CD4-positive, alpha-beta T cell treated with Interleukin-4 for 4 hours (primary cell): ENCODE measurements at places on chromosomes 11 and 22.
A peak's percentile ranks its signal among the peaks of the same experiment; 100 is the strongest.

GRCh38 chr11:70312401-70313357 is 42.2 kb downstream of the PPFIA1 start:
- no peak for DNase-seq

DNA sequence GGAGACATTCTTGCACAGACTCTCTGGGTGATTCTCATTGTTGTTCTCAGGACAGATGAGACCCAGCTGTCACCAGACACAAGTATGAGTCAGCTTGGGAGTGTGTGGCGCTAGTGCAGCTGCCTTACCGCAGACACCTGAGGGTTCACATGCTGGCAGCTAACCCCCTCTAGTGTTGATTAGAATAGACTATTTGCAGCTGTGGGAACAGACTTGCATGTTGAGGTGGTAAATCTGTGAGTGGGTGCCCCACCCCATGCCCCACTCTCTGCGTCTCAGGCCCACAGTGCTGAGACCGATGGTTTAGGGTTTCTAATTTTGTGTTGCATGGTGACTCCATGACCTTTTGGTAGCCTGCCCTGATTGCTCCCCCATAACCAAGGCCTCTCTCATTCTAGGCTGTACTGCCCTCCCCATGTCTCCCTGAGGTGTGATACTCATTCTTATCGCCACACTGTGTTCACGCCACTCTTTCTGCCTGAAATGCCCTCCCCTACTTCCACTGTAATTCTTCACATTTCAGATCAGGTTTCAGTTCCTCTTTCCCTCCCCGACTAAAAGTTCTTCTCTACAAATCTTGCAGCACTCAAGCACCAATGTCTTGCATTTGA is 73.7 kb upstream of the KIRREL3 start:
- no peak for DNase-seq

DNA sequence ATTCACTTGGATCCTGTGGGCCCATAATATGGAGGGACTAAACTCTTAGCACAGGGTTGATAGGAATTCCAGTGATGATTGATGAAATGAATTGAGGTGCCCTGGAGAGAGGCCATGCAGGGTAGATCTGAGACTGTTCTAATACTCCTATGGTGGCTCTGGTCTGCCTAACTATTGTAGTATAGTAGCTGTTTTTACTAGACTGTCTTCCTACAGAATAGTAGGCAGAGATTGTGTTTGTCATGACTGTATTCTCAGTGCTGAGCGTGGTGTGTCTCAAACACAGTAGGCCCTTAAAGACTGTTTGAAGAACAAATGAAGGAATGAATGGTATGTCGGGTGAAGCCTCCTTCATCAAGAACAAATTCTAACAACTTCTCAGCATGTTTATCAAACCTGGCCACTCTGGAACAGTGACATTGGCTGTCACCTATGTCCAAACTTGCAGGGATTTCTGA is 107.0 kb upstream of the SESN3 start:
- no peak for DNase-seq

GRCh38 chr11:8605971-8606563 is 12.0 kb upstream of the STK33 start:
- no peak for DNase-seq

DNA sequence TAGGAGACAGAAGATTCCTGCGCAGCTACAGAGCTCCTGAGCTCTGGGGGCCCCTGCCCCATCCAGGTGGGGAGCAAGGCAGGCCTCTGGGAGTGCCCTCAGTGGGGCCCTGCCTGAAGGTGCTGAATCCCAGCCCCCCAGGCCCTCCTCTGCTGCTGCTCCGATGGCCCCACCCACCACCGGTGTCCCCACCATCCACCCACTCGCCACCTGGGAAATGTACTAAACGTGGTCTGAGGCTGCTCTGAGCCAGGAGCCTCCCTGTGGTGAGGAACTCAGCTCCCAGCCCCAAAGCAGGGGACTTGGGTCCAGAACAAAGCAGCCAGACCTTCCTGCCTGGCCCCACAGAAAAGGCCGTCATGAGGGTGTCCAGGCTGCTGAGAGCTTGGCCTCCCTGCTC is 289.4 kb downstream of the CTTN start:
- no peak for DNase-seq

- DNase-seq, result no peak
These were observed 2.4 kb downstream of the PACS1 start for GRCh38 chr11:66072518-66072917.

DNA sequence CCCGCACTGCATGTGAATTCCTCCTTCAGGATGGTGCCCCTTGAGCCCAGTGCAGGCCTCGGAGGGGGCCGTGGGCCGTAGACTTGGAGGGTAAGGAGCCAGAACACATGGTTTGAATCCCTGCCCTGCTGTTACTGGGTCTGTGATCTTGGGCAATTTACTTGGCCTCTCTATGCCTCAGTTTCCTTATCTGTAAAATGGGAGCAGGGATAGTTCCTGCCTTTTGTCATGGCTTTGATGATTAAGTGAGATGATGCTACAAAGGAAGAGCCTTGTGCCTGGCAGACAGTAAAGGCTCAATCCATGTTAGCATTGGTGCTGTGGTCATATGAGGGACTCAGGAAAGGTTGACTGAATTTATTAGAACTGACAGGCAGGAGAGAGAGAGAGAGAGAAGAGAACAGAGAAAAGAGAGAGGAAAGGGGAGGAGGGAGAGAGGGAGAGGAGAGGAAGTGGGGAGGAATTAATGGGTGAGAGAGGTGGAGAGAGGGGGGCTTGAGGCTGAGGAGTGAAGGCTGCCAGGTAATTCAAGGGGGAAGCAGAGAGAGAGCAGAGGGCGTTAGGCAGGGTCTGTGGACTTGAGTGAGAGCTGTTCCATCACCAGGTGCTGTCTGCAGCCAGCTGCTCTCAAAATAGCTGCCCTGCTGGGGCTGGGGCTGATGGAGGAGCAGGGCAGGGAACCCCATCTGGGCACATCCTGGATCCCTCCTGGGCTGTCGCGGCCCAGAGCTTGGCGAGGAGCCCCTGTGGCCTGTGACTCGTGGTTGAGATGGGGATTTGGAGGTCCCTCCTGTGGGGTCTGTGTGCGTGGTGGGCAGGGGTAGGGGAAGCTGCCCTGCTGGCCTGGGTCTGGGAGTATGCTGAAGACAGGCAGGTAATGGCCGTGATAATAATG is 44.1 kb downstream of the MCM5 start:
- DNase-seq, result no peak

- no peak for DNase-seq
These were observed 102.4 kb downstream of the PTPRJ start for GRCh38 chr11:48082771-48083170.

- no peak for DNase-seq
These were observed 41.1 kb upstream of the TPBGL start for GRCh38 chr11:75199412-75199955.

DNA sequence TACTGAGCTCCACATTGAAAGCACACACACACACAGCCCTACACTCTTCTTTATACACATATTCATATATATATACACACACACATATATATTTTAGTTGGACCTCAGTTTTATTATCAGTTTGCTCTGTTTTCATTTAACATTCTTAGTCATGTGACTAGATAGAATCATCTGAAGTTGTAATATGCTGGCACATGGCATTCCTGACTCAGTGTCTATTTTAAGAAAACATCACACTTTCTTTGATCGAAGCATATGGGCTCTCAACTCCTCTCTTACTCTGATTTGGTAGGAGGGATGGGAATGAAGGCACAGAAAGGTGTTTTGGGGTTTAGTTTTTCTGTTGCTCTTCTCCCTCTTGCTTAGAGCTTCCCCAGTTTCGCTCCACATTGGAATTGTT is 24.8 kb downstream of the AMOTL1 start:
- DNase-seq, result no peak

- no peak for DNase-seq
These were observed 69.1 kb downstream of the CTTN start for GRCh38 chr11:70467201-70468085.

DNA sequence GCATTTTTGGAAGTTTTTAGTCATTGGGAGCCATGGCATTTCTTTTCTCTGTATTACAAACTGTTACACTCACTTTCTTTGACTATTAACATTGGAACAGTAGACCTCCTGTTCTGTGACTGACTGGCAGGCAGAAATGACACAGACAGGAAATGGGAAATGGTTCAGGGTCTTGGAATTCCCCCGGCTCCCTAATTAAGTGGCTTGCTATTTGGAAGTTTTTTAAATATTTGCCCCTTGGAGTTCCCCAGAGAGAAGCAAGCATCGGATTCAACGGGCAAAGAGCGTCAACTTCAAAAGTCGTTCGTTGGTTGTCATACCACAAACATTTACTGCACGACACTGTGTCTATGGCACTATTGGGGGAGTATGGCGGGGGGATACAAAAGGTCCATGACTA is 1.1 kb upstream of the BIRC2 start:
- no peak for DNase-seq

DNA sequence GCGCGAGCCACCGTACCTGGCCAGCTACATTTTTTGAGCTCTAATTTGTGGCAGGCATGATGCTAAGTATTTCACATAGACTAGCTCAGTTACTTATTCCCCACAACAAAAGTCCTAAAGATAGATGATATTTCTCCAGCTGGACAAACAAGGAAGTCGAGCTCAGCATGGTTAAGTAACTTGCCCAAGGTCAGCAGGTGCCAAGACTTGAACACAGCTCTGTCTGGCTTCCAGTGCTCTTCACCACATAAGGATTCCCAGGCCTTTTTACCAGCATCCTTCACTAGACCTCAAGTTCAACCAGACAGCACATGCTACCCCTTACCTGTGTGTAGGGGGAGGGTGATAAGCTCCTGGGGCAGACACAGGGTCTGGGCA is 177.3 kb upstream of the NCAM1 start:
- no peak for DNase-seq

- no peak for DNase-seq
These were observed 103.2 kb downstream of the C11orf65 start for GRCh38 chr11:108364159-108364558.

DNA sequence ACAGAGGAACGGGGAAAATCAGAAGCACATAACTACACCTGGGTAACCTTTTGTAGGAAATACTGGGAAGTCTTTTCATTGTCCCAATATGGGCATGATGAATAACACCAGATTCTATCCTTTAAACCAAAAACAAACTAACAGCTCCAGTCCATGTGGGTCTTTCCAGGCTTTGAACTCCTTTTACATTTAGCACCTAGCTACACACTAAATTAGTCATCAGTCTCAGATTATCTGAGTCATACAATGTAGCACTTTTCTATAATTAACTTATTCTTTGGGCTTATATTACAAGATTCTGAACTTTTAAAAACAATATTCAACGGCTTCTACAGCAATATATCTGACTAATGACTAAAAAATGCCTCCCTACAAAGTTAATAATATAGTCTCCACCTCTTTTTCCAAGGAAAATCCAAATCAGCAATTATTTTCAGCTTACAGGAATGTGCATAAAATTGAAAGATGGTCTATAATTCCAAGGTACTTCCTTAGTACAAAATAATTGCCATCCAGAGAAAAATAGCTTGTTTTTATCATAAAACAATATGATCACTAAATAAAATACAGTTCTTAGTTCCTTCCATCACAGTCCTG is 26.3 kb downstream of the STK33 start:
- no peak for DNase-seq

GRCh38 chr22:43412808-43413795 is 1.3 kb downstream of the MPPED1 start:
- no peak for DNase-seq

GRCh38 chr11:64097468-64098317 is 62.0 kb downstream of the FLRT1 start:
- no peak for DNase-seq

- DNase-seq, result no peak
These were observed 88.8 kb upstream of the CLDN5 start for GRCh38 chr22:19612866-19613572.

DNA sequence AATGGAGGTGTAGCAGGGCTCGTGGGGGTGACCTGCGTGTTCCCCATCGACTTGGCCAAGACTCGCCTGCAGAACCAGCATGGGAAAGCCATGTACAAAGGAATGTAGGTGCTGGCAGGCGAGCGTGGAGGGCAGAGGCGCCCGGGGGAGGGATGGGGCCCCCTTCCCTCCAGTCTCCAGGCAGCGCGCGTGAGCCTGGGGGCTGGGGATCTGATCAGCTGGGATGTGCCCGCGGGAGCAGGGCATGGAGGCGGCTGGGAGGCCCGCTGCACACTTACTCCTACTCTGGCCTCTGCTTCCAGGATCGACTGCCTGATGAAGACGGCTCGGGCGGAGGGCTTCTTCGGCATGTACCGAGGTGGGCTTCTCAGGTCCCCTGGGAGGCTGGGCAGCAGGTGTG is 17.8 kb downstream of the SLC25A18 start:
- DNase-seq, result no peak

GRCh38 chr11:66309475-66309874 is 7.4 kb downstream of the CD248 start:
- DNase-seq, result no peak

- DNase-seq, result no peak
These were observed 14.6 kb downstream of the FAM83F start for GRCh38 chr22:40009292-40009774.

DNA sequence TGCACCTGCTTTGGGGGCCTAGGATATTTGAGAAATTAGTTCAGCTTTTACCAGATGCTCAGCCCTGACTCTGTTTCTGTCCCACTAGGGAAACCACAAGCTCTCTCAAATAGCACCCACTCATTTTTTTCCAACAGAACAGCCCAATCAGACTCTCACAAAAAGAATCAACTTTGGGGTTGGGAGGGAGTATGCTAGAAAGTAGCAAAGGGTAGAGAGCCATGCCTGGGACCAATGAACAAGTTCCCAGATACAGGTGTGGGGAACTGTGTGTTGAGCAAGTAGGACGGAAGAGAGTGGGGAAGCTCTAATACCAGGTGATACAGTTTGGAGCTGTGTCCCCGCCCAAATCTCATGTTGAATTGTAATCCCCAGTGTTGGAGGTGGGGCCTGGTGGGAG is 41.1 kb downstream of the TRIM66 start:
- no peak for DNase-seq

GRCh38 chr11:103395612-103396011 is 286.4 kb downstream of the DYNC2H1 start:
- no peak for DNase-seq

DNA sequence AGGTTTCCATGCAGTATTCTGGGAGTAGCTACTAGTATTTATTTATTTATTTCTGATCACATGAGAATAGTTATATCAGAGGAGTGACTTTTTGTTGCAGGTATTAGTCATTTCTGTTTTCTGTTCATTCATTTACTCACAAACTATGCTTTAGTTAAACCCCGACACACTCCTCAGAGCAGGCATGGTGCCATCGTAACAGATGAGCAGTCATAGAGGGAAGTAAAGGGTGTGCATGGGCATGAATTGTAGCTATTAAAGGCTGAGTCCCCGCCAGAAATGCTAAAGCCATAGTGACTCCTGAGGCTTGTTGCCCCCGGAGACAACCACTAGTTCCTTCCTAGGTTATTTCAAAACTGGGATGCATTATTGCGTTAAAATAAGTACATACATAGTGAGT is 10.6 kb downstream of the JHY start:
- no peak for DNase-seq

DNA sequence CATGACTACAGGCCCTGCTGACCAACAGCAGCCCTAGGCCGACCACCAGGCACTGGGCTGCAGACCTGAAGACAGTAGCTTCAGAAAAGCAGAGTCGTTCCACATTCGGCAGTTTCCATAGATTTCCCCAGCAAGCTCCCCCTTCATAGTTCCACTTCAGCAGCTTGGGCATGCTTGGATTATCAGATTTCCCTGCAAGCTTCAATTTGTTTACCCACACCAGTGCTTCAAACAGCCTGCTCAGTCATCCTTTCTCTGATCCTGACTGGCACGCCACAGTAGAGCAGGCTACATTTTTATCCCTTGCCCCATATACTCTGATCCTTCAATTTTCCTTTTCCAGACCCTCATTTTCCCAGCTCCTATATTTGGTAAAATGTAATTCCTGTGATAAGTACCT is 51.1 kb upstream of the CFAP300 start:
- DNase-seq, result no peak

GRCh38 chr22:42648368-42649245 is 585 bp downstream of the CYB5R3 start:
- DNase-seq, result peak; percentile 45
